ENCODE measurements at places on chromosomes 13 and 19.

DNA sequence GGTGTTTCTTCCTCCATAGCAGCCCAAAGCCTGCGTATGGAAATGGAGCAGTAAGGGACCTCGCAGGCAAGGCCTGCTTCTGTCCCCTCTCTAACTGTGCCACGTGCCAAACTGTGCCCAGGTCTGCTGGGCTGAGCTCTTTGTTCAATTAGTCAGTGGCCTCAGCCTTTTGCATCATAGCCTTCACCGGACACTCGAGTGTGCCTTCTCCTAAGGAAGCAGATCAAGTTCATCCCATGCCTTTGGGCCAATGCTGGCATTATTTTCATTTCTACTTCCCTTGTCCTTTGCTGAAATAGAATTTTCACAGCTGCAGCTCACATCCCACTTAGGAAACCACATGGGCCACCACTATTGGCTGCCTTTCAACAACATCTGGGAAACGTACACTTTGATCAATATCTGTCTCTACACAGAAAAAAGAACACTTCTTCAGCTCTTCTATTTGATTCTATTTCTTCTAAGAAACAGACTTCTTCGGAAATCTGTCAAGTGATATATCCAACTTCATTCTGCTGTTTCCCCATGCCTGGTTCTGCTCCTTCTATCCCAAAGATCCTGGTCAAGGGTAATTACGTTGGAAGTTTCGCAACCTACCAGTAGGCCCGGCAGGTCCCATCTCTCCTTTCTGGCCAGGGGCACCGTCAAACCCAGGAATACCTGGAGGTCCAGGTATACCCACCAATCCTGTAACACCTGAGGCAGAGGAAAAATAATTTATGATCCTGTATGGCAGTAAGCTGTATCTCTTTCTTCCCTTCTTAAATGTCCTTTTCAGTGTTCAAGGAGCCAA is 143.9 kb downstream of the COL4A1 start:
- DNase-seq, result no peak

DNA sequence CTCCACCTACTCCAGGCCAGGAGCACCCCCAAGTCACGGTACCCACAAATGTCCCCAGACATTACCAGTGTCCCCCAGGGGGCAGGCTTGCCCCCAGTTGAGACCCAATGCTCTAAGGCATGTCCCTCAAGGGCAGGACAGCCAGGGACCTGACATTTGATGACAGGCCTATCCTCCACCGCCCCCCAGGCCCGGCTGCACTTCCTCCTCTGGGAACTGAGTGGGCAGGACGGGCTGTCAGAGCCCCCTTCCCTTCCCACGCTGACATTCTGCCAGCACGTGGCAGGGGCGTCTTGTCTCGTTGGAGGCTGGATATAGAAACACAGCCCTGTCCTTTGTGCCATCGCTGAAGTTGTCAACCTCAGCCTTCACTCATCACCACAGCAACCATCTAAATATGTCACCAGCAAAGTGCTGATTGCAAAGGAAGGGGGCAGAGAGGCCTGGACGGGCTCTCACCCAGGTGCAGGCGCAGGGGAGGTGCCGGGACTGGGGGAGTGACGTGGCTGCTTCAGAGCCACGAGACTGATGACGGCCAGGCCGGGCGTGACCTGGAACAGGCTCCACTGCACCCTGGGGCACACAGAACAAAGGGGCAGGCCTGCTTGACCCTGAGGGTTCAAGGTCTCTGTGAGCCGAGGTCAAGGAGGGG is 38.4 kb downstream of the GNG7 start:
- DNase-seq, result no peak

DNA sequence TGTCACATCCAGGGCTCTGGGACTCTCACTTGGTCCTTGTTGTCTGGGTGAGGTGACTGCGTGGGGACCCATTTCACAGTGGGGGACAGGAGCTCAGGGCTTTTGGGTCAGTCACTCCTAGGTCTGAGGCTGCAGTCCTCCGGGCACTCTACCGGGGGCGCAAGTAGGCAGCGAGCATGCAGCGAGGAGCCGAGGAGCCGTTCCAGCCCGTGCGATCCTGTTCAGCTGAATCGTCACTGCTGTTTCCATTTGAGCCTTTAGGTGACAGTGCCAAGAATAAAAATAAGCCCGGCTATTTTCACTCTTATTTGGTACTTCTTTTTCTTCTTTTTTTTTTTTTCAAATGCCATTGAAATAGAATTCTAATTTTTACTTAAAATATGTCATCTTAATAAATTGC is 126.5 kb downstream of the ZNF536 start:
- no peak for DNase-seq

DNA sequence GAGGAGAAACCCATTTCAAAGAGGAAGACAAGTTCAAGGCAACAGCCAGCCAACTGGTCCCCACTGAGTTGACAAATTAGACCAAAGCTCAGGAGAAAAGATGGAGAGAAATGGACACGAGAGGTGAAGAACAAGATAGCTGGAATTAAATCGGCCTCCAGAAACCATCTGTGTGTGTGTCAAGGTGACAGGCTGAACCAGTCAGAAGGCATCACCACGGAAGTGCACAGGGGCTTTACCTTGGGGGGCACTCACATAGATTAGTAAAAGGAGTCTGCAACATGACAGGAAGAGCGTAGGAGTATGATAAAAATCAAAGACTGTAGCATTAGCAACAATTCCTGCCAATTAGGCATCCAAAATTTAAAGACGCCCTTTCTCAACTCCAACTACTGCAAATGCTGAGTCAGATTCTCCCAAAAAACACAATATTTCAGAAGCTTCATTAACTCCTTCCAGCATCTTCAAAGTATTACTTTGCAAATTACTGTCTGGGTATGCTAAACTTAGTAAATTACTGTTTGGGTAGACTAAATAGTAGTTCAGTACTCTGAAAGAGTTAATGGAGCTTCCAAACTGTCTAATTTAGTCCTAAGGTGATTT is 66.2 kb downstream of the FOXO1 start:
- no peak for DNase-seq

DNA sequence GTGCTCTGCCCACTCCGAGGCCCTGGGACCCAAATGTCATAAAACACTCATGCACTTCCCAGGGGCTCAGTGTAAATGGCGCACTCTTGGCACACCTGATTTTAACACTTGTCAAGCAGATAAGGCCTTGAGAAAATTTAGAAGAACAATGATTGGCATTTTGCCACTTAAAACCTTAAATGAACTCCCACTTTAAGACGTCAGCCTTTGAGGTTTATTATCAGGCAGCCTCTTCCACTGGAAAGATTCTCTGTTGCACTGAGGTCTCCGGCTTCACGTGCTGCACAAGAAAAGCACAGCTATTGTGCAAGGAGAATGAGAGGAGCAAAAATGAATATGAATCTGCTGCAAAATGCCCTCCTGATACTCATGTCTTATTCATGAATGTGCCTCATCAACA is 38.5 kb upstream of the ATP11A start:
- DNase-seq, result no peak

DNA sequence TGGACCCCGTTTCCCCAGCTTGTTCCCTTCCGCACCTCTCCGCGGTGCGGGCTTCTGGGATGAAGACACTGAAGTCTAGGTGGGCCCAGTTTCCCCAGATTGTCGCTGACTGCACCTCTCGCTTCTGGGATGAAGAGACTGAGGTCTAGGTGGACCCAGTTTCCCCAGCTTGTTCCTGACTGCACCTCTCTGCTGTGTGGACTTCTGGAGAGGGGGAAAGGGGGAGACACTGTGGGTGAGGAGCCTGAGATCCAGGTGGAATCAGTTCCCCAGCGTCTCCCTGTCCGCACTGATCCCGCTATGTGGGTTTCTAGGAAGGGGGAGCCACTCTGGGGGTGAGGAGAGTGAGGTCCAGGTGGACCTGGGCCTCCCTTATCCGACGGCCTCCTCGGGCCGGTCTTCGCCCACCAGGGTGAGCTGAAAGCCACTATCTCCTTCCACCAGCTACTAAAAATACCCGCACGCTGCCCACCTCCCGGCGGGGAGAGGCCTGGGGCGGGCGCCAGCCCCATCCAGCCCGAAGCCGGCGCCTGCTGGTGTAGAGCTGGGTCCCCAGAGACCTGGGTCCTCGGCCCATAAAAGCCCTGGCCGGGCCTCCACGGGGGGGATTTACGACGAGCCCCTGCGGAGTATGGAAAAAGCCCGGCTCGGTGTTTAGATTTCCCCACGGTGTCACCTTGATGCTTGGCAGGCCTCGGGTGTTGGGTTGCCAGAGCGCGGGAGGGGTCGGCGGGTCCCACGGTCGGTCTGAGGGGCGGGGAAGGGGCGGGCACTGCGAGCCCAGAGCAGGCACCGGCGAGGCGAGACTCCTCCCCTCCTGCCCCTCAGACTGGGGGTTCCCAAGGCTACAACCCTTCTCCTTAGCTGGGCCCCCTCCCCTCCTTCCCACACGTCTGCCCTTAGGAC is 10.6 kb downstream of the FUT6 start:
- DNase-seq, result no peak

GRCh38 chr13:106570299-106570852 is 2.4 kb upstream of the ARGLU1 start:
- DNase-seq, result no peak

DNA sequence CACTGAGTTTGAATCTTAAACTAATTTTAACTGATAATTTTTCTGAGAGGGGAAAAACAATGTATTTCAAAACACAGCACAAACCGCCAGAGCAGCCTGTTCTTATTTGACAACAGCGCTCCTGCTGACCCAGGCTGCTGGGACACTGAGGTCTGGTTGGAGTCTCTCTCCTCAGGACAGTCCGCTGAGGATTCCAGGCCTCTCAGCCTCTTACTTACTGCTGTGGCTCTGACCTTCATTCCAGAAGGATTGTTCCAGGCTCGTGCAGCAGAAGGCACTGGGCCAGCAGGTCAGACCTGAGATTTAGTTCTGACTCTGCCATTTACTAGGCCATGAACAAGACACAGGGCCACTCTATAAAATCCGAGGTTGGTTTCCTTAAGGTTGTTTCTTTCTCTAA is 393.6 kb downstream of the TDRD3 start:
- DNase-seq, result no peak

GRCh38 chr13:27139565-27139964 is 32.0 kb downstream of the USP12 start:
- DNase-seq, result no peak
